ENCODE measurements at places on chromosomes 1 and 21.

- DNase-seq, result no peak
Measured at GRCh38 chr1:176119549-176119948, 87.5 kb downstream of the COP1 start.

- DNase-seq, result no peak
Measured at GRCh38 chr1:212928323-212929291, 21.7 kb upstream of the VASH2 start.

- DNase-seq, result no peak
Measured at GRCh38 chr1:233081735-233082134, 131.3 kb downstream of the NTPCR start.

GRCh38 chr1:31762726-31763670, 1.1 kb downstream of the ADGRB2 start:
- DNase-seq, result peak; percentile 87

- DNase-seq, result no peak
Measured at GRCh38 chr1:54595956-54596498, 27.3 kb downstream of the FAM151A start.

GRCh38 chr1:210647406-210648333, 319.0 kb downstream of the HHAT start:
- no peak for DNase-seq

DNA sequence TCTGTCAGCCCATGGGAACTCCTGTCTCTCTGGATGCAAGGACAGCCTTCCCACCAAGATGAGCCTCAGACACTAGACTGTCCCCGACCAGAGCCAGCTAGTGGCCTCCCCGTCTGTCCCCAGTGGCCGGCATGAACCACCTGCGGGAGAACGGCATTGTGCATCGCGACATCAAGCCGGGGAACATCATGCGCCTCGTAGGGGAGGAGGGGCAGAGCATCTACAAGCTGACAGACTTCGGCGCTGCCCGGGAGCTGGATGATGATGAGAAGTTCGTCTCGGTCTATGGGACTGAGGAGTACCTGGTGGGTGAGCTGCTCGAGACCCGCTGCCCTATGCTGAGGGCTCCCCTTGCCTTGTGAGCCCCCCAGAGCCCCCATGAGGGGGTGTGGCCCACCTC, 5.8 kb downstream of the IKBKE start:
- DNase-seq, result no peak

GRCh38 chr1:167490765-167491164, 27.6 kb downstream of the CD247 start:
- DNase-seq, result no peak

DNA sequence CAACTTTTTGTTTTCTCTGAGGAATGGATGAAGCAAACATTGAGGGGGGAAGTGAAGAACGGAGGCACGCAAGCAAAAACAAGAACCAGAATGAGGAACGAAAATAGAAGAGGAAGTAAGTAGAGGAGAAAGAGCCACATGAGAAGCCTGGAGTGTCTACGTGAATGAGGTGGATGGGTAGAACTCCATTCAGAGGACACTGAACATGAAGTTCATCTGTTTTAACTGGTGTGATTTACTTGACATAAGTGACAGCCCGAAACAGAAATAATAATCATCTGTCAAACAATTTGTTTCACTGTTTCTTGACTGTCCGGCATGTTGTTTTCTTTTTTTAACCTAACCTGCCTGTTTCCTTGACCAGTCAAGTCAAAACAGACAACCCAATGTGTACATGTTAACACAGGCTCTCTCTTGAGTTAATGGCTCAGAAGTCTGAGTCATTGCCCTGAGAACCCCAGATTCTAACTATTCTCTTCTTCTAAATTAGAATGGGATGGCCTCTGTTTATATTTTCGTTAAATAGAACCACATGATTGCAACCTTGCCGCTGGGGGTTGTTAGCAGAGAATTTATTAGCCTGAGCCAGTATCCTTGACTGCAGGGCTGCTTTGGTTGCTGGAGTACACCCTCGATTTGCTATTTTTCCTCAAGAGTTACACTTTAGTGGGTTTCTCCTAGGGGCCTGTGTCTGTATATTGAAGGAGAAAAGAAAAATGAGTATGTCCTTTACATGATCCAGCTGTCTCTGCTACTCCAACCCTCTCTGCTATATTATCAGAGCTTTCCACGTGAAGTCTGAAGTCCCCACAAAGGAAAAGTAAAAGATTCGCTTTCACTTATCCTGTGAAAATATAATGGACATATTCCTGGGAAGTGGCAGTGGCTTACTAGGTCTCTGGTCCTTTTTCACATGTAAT, 151.7 kb downstream of the ZC3H11B start:
- no peak for DNase-seq

DNA sequence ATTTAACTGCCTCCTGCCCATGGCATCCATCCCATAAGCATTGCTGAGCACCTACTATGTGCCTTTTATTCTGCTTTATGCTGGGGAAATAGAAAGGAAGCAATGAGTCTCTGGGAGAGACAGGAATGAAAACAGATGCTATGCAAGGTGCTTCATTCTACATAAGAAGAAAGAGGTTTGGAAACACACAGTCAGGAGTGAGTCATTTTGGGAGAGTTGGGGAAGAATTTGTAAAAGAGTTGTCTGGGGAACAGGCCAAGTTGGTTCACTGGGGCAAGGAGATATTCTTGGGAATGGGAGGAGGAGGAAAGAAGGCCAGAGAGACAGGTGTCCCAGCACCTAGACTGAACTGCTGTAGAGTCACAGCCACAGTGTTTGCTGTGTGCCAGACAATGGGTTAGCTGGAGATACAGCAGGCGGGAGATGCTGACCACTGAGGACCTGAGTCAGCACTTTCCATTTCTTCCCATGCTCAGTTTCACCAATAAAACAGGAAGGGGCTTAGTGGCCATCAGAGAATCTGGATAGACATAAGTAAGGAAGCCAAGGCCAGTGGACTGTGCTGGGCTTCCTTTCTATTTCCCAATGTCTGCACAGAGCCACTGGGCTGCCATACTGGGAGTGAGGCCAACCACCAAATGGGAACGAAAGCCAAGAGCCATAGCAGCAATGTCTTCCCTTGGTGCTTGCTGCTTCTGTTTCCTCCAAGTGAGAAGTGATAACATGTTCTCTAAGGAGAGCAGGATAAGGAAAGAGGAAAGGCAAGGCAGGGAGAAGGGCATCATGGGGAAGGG, 187.7 kb upstream of the USP24 start:
- no peak for DNase-seq

DNA sequence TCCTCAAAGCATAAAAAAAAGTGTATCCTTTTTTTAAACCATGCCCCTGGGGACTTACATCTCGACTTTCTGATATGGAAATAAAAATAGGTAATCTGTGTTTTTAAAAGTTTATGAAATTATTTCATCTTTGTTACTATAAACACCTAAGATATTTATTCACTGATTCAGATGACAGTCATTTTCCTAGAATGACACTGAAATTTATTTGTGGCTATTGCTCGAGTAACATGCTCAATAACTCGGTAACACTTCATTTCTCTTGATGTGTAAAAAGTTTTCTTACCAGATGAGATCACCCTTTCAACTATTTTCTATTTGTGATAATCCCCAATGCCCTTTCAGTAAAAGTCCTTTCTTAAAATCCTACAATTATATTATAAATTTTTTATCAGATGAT, 495.8 kb downstream of the TTLL7 start:
- DNase-seq, result no peak

DNA sequence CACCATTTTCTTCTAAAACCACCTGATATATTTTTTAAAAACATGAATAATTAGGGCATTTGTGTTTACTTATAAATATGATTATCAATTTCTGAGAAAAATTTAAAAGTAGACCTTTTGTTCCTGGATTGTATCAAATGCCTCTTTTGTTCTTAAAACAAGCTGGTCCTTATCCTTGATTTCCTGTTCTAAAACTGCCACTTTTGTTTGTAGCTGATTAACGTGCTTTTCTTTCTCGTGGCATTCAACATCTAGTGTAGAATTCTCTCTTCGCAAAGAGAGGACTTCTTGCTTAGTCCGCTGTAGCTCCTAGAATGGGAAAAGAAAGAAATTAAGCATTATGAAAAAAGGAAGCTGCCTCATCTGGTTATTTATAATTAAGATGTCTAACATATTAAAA, 25.0 kb downstream of the SASS6 start:
- DNase-seq, result no peak

DNA sequence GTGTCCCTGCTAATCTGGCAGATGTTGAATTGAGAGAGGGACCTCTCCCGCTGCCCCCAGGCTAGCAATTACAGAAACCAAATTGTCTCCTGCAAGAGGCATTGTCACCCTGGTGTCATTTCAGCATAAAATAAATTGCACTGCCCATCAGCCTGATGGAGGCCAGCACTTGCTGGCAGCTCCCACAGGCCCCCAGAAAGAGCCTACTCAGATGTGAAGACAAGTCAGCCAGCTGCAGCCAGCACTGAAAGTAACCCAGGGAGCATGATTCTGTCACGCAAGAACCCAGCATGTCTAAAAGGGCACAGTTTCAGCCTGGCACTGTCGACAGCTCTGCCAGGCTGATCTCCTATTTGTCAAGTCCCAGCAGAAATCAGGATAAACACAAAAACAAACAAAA, 110.3 kb upstream of the CTTNBP2NL start:
- no peak for DNase-seq

GRCh38 chr1:200473698-200474371, 64.0 kb upstream of the ZNF281 start:
- no peak for DNase-seq

DNA sequence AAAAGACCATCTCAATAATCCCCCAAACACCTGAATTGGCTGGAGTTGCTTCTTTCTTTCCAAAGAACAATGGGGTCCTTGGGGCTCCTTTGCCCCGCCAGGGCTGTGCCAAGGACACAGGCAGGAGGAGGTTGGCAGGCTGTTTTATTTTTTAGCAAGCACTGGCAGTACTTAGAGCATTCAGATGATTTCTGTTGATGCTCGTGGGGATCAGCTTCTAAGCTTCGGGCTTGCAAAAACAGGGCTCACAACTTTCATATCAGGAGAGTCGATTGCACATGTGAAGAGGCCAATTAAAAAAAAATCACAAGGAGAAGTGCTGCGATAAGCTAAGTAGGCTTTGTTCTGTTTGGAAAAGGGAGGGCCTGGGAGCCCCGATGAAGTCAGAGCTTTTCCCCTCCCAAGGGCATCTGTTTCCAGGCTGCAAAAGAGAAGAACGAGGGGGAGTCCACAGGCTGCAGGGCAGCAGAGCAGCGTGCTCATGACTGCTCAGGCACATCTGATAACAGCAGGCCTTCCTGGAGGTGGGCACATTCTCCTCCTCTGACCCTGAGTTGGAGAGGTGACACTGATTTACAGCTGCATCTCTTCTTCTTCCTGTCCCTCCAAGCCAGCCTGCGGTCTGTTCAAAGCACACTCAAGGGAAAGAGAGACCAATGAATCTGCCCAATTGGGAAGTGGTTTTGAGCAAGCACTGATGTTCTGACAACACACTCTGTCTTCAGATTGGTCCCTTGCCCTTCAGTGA, 27.3 kb upstream of the BCAR3 start:
- no peak for DNase-seq

DNA sequence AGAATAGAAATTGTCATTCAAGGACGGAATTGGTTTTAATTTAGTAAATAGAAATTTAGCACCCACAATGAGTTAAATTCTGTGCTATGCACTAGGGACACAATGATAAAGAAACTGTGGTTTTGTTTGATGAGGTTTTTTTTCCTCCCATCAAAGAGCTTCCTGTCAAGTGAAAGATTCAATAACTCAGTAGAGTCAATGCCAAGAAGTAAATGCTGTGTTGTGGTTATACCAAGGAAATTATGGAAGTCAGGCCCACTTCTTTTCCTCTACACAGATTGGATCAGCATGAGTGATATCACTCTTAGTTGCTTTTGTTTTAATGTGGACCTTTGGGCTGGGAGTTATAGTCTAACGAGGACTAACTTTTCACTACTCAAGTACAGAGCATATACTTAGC, 1269.6 kb upstream of the ADGRL2 start:
- DNase-seq, result no peak

DNA sequence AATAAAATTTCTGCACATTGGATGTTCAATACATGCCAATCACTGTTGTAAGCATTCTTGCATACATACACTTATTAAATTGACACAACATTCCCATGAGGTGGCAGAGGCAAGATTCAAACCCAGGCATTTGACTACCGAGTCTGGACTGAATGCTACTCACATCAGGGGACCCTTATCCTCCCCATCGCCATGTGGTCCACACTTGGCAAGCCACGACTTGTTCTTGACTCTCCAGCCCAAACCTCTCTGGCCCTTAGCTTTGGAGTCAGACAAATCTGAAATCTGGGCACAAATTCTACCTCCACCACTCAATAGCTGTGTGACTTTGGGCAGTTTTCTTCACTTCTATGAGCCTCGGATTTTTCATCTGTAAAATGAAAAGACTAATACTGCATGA, 57.1 kb downstream of the NMNAT2 start:
- DNase-seq, result no peak

- DNase-seq, result no peak
Measured at GRCh38 chr1:238621405-238621804, 730.7 kb upstream of the ZP4 start.

DNA sequence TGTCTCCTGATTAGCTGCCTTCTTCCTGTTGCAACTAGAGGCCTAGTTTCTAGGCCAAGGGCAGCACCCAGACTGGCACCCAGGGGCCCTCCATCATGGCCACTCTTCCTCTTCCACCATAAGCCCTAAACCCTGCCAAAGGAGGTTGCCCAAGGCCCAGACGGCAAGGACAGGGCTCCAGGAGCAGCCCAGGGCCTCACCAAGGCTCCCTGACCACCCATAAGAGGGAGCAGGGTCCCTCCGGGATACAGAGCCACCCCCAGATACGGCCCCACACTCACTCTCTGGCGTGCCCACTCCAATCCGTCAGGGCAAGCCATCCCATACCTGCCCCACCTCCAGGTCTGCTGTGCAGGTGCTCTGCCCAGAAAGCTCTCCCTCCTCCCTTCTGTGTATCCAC, 79.9 kb downstream of the ITPKB start:
- no peak for DNase-seq

GRCh38 chr1:169511316-169512005, 25.7 kb upstream of the SLC19A2 start:
- no peak for DNase-seq

DNA sequence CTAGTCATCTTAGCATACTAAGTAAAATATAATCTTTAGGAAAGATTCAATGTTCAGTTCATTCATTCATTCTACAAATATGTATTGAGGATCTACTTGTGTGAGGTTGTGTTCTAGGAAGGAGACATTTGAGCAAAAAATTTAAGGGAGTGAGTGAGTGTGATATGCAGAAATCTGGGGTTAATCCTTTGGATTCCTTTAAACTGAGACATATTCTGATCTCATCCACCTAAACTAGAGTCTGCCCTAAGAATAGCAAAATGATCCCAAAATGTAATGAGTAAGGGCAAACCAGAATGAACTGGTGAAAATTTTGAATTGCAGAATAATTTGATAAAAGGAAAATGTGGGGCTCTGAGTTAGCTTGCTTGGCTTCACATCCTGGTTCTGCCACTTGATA, 8.6 kb downstream of the UBE2U start:
- DNase-seq, result no peak

- no peak for DNase-seq
Measured at GRCh38 chr1:50605186-50605875, 182.1 kb upstream of the DMRTA2 start.
